ENCODE measurements at places on chromosomes 1 and 21.
A peak's percentile ranks its signal among the peaks of the same experiment; 100 is the strongest.

GRCh38 chr1:13699936-13700520, at the start of gene PRDM2:
Gene PRDM2 (plus strand): TSS chr1:13700188. CDS start chr1:13715606, 15,418 bp downstream.
- peak; percentile 53 for DNase-seq

- DNase-seq: no peak
Measured at GRCh38 chr21:15820852-15821379, 91.1 kb downstream of the USP25 start.

GRCh38 chr1:81596341-81596740, 204.4 kb upstream of the ADGRL2 start:
- DNase-seq: no peak

DNA sequence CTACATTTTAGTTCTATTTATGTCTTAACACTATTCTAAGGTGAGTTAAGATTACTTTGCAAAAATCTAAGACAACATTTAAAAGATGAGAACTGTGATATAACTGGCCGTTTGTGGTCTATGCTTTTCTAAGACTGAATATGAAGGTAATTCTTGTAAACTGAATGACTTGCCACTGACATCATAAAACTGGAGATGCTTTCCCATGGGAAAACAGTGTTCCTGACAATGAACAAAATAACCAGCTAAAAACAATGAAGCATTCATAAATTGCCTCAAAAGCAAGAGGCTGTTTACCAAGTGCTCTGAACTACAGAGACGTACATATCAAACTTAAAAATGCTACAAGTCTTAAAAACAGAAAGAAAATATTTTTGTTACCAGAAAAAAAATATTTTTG, 54.7 kb downstream of the APP start:
- DNase-seq: no peak

DNA sequence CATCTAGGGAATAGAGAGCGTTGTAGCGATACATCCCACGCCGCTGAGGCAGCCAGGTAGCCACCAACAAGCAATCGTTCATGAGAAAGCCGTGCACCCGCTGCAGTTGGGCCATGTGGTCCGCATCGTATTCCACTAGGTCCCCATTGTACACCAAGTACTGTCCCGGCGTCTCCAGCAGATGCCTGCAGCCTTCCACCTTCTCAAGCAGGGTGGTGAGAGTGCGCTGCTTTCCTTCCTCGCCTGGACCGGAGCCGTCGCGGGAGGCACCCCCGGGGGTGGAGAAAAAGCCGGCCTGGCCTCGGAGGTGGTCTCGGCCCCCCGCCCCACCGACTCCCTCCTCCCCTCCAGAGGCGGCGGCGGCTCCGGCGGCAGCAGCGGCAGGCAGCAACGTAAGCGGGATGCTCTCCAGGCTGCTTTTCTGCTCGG, 595 bp downstream of the EXOC8 start:
- DNase-seq: peak; percentile 21

DNA sequence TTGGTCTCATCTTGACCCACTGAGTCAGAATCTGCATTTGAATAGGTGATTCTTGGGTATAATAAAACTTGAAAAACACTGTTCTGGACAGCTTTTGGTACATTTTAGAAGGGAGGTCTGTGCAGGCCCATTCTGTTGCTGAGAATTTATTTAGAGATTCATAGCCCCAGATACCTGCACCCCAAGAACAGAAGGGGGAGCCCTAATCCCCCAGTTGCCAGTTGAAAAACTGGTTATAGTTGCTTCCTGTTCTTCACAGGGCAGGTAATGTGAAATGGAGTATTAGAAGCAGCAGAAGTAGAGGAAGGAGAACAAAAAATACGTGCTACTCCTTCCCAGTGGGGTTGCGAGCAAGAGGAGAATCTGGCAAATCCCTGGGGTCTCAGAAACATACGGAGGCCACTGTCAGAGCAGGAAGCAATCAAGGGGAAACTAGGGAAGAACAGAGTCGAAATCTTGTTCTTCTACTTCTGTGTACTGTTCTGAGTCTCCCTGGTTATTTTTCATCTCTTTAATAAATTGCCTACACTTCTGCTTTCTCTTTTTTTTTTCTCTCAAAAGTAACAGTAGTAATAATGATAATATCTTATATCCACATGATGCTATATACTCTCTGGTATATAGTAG, 4.6 kb upstream of the CLCA2 start:
- peak; percentile 23 for DNase-seq

GRCh38 chr1:165053351-165053750, 303.2 kb downstream of the LMX1A start:
- no peak for DNase-seq

- no peak for DNase-seq
Measured at GRCh38 chr1:212847549-212847948, at the start of gene SPATA45. Gene SPATA45 (minus strand): TSS chr1:212847649. CDS start chr1:212836149, 11,500 bp downstream.

- no peak for DNase-seq
Measured at GRCh38 chr1:2445162-2445822, 30.8 kb upstream of the PLCH2 start.

DNA sequence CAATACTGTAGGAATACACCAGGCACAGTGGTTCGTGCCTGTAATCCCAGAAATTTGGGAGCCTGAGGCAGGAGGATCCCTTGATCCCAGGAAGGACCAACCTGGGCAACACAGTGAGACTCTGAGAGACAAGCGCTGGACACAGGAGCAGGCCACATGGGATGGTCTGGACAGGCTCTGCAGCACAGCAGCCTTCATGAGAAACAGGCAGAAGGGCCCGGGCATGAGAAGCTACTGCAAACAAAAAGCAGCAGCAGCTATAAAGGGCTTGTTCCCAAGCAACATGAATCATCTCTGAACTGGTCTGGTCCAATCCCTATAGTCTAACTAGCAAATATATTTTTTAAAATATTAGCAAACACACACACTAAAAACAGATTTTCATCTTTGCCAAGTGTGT, 35.5 kb upstream of the SLAMF9 start:
- no peak for DNase-seq

DNA sequence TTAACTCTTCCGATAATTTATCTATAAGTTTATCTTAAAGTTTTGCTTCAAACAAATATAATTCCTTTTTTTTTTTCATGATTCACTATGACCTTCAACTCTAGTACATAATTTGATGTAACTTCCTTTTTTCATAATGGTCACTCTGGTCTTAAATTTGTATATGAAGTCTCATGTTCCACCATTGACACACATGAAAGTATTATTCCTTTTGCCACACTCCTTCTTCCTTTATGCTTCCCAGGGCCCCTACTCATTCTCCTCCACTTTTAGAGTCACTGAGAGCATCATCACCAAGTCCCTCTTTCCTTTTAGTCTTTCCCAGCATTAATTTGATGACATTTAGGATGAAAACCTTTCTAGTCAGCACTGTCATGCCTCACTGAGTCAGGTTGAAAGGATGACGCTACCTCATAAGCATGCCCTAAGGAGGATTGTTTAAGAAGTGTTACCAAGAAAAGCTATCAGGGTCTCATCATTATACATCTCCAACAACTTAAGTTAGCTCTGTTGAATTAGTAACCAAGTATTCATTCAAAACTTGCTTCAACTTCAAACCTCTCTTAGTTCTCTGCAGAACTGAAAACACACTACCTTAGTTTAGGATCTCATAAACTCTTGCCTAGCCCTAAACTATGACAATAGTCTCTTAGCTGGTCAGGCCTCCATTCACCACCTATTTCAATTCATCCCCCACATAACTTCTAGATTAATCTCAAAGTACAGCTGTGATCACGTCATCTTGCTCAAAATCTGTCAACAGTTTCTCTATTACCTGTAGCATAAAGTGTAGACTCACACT, 14.5 kb downstream of the AUNIP start:
- no peak for DNase-seq

DNA sequence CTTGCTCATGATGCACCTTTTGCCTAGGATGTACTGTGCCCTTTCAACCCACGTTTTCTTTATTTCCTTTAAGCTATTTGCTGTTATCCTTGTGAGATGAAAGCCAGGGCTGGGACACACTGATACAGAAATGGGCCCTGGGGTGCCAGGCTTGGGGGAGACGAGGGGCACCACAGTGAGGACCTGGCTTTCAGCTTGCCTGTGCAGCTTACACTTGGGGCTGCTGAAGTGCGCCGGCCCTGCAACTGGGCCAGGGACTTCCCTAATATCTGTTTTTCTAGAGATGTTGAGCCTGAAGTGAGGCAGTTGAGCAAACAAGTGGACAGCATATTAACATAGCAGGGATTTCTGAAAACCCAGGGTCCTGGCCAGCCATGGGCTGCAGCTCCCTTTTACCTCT, 42.5 kb upstream of the SLC19A1 start:
- no peak for DNase-seq

- DNase-seq: no peak
Measured at GRCh38 chr1:62809788-62810187, 25.9 kb downstream of the ATG4C start.

DNA sequence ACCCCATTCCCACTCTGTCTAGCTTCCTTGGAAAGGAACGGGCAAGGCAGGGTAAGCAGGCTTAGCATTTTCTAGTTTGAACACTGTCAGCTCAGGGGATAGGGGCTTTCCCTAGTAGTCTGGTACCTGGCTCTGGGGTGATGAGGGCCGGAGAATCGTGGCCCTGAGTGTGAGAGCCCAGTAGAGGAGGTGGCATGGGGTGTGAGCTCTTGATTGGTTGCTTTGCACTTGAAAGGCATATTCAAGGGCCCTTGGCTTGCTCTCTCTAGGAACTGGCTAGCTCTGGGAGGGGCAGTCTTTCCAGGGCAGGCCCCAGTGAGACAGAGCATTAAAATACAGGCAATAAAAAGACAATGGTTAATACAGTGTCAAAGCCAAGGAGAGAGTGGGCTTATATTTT, 10.8 kb upstream of the EXTL1 start:
- DNase-seq: no peak

DNA sequence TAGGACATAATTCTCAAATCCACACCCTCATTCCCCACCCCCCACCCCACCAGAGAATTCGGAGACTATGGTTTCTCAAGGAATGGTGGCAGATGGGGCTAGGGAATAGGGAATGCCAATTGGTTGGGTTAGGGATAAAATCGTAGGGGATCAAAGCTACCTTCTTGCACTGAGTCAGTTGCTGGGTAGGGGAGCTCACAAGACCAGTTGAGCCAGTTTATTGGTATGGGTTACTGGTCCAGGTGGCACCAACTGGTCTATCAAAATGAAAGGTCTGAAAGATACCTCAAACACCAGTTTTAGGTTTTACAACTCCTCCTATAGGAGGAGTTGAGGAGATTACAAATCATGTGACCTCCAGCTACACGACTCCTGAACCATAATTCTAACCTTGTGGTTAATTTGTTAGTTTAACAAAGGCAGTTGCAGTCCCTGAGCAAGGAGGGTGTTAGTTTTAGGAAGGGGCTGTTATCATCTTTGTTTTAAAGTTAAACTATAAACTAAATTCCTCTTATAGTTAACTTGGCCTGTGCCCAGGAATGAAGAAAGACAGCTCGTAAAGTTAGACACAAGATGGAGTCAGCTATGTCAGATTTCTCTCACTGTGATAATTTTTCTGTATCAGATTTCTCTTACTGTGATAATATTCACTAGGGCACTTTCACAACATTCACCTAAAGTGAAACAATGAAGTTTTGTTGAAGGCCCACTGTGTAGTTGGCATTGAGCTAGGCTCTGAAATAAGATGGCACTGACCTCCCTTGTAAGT, 2.5 kb downstream of the SHISAL2A start:
- DNase-seq: no peak

DNA sequence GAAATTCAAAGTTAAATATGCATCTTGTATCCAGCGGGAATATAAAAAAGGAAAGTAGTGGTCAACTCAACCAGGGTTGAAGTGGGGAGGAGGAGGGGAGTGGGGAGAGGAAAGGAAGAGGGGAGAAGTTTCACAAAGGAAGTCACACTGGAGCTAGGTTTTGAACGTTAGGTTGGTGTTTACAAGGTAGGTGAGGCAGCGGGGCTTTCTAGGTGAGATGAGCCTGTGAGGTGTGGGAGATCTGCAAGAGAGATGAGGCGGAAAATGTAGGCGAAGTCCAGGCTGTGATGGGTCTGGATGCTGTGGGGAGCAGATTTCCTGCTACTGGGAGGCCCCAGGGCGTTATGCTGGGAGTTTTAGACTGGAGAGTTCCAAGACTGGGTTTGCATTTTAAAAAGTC, 36.1 kb upstream of the IL20 start:
- DNase-seq: no peak

- DNase-seq: no peak
Measured at GRCh38 chr21:38322311-38322950, 65.6 kb downstream of the KCNJ15 start.

- no peak for DNase-seq
Measured at GRCh38 chr1:23524163-23524562, 6.9 kb downstream of the E2F2 start.

- no peak for DNase-seq
Measured at GRCh38 chr1:108512239-108513043, 47.5 kb upstream of the EEIG2 start.

- peak; percentile 11 for DNase-seq
Measured at GRCh38 chr1:155729031-155729898, 40.4 kb downstream of the DAP3 start.

- DNase-seq: no peak
Measured at GRCh38 chr1:175073633-175074032, 6.0 kb downstream of the TNN start.

- DNase-seq: no peak
Measured at GRCh38 chr1:176786274-176786673, 323.3 kb downstream of the PAPPA2 start.

Data from activated T-cell treated with anti-CD3 and anti-CD28 coated beads, Interleukin-2, amount 50 U/mL, for 4 hours (primary cell).